Activated CD4-positive, CD25-positive, alpha-beta regulatory T cell treated with anti-CD3 and anti-CD28 coated beads, Interleukin-2, amount 50 U/mL, for 72 hours (primary cell): ENCODE measurements at places on chromosomes 12 and 14.

DNA sequence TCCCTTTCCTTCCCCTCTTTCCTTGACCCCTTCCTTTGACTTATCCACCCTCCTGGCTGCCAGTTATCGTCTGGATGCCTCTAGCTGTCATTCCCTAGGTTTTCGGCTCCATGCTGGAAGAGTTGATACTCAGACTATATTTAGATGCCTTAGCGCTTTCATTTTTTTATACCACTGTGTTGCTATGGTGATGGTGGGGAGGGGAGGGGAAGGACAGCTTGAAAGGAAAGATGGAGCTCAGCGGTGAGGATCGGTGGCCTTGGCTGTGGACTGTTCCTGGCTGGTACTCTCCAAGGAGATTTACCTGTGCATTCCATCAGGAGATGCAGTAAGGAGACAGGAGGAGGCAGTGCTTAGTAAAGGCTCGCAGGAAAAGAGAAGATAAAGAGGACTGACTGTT lies 108.7 kb downstream of the SLC8A3 start:
- no peak for DNase-seq

DNA sequence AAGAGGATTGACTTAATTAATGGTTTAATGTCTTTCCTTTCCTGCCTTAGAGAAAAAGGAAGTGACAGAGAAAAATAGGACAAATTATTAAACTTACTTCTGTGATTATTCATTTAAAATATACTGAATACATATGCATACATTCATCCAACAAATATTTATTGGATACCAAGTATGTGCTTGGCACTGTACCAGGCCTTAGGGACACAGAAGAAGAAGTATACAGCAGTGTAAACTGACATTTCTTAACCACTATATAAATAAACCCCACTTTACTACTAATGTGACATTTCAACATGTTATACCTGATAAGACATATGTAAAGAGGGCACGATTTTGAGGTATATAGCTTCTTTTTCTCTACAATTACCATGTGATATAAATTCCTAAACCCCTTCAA lies 53.6 kb downstream of the ERO1A start:
- no peak for DNase-seq

- no peak for DNase-seq
These were observed 11.7 kb upstream of the MYL2 start for GRCh38 chr12:110932046-110932445.

GRCh38 chr12:8513256-8513655 lies at the start of gene CLEC4D:
CLEC4D (plus strand) TSS chr12:8513503; CDS start chr12:8513733, 230 bp downstream.
- no peak for DNase-seq

DNA sequence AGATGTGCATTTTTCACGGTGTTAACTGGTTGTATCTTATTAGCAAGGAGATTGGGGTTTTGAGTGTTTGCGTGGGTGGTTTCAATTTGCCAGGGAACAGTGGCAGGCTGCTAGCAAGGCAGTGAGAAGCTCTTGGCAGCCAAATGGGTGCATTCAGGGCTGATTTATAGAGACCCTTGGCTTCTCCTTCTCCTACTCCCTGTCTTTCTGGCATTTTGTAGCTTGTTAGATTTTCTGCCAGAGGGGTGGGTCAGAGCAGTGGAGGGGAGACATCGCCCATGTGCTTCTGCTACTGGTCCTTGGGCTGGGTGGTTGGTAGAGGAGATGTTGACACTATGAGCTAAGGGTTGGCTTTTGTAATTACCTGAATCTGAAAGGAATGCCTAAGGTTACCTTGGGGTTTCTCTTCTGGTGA lies 9.6 kb downstream of the CALM1 start:
- no peak for DNase-seq

DNA sequence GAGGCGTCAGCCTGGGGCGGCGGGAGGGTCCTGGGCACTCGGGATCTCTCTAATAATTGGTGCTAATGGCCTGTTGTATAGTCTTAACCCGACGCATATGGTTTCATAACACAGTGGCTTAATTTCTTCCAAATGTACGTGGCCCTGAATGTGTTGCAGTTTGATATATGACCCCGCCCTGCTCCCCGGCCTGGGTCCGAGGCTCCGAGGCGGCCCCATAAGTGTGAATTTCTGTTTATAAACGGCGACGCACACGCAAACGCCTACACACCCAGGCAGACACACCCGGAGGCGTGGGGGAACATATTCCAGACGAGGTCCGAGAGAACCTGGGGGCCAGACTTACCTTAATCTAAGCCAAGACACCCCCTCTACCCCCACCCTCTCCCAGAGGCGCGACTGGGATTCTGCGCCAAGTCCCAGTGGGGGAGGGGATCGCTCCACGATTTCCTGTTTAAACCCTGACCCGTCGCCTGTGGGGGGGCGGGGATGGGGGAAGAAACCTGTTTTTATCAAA lies 9.7 kb upstream of the HOXC6 start:
- no peak for DNase-seq

- DNase-seq, result no peak
These were observed 130.8 kb upstream of the PTPRQ start for GRCh38 chr12:80313209-80313608.

DNA sequence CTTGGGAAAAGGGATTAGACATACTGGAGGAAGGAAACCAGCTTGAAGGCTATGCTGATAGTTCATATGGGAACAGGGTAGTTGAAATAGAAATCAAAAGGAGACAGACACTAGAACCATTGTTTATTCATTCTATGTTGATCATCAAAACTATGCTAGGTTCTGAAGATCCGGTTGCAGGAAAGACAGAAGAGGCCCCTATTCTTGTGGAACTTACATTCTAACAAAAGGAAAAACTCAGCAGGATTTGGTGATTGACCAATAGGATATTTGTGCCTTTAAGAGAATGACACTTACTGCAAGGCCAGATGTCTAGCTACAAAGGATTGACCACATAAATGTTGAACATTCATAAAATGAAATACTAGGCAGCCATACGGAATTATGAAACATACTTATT lies 179.2 kb downstream of the AKAP6 start:
- no peak for DNase-seq

DNA sequence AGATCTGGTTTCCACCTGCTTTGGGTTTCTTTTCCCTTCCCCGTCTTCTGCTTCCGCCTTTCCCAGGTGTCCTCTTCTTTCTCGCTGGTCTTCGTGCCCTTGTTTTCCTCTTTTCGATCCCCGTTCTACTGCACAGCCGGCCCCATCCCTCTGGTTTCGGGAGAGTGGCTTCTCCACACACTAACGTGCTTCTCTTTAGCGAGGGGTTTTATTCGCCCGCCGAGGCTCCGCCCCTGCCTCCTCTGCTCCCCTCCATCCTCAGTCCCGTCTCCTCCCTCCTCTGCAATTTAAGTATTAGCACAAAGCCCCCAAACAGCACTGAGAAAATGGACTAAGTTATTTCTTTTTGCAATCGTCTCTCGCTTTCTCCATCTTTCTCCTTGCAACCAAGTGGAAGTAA lies at the start of gene SLC7A8:
Gene SLC7A8, minus strand, starts transcription at position 182 of the 400 bp plus-strand sequence. CDS start 746 bp downstream, outside the sequence.
- DNase-seq, result no peak

DNA sequence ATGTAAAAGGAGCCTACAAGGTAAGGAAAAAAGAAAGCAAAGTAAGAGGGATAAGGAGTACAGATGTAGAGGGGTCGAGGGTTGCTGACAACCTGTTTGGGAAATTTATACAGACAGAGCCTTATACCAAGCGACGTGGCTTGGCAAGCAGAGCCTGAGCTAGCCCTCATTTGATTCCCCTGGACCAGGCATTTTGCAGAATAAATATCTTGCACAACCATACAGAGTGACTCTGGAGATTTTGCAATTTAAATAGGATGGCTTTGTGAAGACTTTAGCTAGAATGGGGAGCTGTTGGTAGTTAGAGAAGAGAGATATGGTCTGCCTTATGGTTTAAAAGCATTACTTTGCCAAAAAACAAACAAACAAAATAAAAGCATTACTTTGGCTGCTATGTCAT lies 11.1 kb upstream of the ANO6 start:
- no peak for DNase-seq

DNA sequence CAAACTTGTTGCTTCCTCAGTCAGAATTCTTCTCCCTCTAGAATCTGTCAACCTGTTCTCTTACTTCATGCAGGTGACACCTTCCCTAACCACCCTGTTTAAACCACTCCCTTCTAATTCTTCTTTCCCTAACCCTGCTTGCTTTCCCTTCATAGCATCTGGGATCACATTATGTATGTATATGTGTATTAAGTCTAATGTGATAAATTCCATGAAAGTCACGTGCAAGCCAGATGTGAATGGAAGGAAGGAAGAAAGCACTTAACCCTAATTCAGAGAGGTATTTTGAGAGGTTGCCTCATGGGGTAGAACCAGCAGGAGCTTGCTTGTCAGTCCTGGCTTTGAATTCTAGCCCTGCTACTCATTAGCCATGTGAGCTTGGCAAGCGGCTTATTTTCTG lies 340.0 kb downstream of the TRHDE start:
- no peak for DNase-seq
